ENCODE measurements at places on chromosomes 16 and 17. TPM values are rescaled to one million over a fixed set of nuclear protein-coding genes. Genes with fewer than 3 reads are reported as not detected.
A peak's percentile ranks its signal among the peaks of the same experiment; 100 is the strongest.

DNA sequence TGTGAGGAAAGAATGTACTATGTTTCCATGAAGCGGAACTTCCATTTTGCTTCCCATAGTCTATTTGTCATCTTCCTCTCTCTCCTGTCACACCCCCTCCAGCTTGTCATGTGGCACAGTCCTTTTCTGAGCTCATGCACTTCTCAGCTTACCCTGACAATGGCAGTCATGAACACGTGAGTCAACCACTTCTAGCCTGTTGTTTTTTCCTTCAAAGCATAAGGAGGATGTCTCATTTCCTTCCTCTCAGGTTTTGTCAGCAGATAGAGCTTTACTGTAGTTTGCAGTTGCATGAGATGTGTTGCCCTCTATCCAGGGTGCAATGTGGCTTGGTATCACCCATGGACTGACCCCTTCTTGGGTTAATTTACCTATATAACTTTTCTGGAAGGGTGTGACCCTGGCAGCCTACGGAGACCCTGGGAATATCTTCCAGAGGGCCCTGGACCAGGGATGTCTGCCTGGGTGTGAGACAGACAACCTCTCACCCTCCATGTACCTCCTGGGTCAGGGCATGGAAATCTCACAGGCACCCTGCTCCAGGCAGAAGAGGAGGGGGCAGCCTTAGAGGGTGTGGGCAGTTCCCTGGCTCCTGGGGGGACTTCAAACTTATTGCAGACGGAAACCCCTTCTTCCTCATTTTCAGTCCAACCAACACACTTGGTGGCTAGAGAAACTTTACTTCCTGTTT lies 4.0 kb upstream of the ZNF267 start:
- peak; percentile 67 for DNase-seq

DNA sequence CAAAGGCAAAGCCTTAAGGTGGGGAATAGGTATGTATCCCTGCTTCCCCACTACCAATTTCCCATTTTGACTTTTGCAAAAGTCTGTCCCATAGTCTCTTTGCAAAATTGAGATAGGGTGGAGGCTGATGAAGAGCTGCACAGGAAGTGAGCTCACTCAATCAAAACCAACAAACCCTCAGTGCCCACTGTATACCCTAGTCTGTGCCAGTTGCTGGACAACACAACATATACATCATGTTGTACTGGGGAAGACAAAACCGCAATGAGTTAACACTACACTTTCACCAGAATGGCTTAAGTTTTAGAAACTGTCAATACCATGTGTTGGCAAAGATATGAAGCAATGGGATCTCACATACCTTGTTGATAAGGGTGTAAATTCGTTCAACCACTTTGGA lies 40.4 kb upstream of the AXIN2 start:
- no peak for DNase-seq

- no peak for DNase-seq
These were observed 3.7 kb downstream of the CHST5 start for GRCh38 chr16:75532142-75532765.

- no peak for DNase-seq
These were observed 145.6 kb downstream of the ENGASE start for GRCh38 chr17:79220201-79220712.

- no peak for DNase-seq
These were observed 24.1 kb downstream of the NPTX1 start for GRCh38 chr17:80452173-80452915.

DNA sequence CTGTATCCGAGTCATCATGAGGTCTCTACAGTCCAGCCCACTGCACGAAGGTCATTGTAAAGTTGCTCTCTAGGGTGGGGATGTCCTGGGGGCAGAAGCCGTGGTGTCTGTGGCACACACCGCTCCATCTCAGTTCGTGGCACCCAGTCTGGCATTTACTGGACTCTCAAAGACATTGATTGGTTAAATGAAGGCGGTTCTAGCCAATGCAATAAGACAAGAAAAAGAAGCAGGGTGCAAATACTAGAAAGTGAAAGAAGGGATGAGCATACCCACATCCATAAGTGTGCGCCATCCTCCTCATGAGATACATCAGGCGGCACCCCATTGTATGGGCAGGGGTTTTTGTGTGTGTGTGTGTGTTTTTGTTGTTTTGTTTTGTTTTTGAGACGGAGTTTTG lies 10.7 kb upstream of the ATP2A3 start:
- DNase-seq: no peak

GRCh38 chr17:68325961-68326360 lies 34.7 kb downstream of the ARSG start:
- no peak for DNase-seq

DNA sequence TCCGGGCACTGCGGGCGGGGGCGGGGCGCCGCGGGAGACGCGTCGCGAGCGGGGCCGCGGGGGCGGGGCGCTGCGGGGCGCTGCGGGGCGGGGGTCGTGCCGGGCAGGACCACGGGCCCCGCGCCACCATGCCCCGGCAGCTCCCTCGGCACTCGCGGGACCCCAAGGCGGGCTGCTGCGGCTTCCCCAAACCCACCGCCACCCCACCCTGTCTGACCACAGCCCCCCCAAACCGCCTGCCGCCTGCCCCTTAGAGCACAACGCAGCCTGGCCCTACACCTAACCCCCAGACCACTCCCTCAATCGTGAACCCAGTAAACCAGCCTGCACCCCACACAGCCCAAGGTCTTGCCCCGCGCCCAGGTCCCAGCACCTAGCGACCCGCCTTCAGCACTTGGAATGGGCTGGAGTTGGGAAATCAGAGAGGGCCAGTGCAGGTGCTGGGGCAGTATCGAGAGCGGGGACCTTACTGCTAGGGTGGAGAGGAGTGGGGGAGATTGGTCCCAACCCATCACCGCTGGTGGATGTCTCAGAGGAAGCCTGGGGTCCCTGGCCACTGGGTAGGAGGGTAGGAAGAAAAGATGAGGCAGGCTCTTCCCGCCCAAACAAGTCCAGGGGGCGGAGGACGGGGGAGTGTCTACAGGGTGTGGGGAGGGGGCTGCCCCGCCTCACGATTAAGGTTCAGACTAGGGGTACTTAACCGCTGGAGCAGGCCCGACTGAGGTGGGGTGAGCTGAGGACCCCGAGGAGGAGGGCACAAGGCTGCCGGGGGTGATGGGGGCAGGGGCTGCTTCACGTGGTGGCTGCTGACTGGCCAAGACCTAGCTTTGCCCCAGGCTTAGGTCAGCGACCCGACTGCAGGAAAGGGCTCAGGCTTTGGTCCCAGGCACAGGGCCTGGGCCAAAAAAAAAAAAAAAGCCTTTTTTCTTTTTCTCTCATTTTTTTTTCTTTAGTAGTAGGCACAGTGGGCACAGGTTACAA lies 539 bp upstream of the VAMP2 start:
- DNase-seq: no peak

GRCh38 chr17:41959336-41960095 lies 7.1 kb upstream of the CNP start:
- no peak for DNase-seq

GRCh38 chr16:72997141-72997542 lies 50.8 kb downstream of the ZFHX3 start:
- no peak for DNase-seq

DNA sequence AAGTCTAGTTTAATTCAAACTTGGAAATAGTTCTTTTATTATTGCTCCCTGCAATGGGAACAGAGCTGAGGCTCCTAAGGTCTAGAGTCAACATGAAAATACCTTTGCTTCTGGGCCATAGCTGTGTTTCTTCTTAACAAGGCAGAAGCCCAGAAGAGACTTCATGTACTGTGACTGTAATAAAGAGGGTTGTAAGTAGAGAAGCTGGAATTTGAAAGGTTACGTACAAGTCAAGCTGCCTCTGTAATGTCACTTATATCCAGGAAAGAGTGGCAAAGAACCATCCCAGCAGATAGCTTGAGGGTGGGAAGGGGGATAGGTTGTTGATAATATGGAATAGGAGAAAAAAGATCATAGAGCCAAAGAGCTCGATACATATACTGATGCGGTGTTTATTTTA lies 248.6 kb downstream of the WWOX start:
- no peak for DNase-seq

DNA sequence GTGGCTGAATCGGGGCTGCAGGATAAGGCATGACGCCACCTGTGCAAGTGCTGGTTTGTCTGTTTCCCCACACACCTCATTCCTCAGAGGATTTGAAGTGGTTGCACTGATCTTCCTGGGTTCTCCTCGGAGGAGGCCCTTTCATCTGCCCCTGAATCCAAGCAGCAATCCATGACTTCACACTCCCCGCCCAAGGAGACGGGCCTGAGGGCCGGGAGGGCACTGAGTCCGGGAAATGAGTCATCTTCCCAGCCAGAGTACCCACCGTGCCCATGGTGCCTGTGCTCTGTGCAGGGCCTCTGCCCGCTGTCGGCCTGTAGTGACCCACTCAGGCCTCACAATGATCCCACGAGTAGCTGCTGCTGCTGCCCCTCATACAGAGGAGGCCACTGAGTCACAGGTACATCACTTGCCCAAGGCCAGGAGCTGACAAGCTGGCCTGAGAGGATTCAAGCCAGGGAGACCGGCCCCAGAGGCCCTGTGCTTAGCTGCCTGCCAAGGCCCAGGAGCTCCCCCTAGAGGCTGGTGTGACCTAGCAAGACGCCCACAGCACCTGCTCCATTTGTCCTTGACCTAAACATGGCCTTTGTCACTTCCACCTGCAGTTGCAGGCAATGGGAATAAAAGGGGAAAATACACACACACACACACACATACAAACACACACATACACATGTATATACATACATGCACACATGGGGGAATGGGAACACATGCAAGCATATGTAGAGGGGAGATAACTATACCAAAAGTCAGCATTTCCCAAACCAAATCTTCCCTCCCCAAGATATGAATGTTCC lies 240.0 kb downstream of the C16orf95 start:
- peak; percentile 35 for DNase-seq

RSPRY1 gene
- total RNA-seq: 49.6 TPM

SMG1 gene
- total RNA-seq: 76.3 TPM

ST6GALNAC1 gene
- 61.0 TPM for total RNA-seq

C16orf54 gene
- total RNA-seq: 3.0 TPM

FTO gene
- 79.2 TPM for total RNA-seq

MYH10 gene
- 104 TPM for total RNA-seq

Measured in mucosa of gallbladder (tissue), 1 donor.